A549 treated with CORT108297 at 1 μM for 4 hours (cell line): ENCODE measurements at places on chromosomes 5 and 9. TPM values are rescaled to one million over a fixed set of nuclear protein-coding genes. Genes with fewer than 3 reads are reported as not detected.

Gene SLC23A1
- 0.92 to 1.5 TPM (median 1.4 TPM) in 5 replicates for total RNA-seq

Gene RAD23B
- total RNA-seq = 91.5 to 115 TPM (median 110 TPM) in 5 replicates

Gene SLC31A2
- 7.0 to 7.9 TPM (median 7.3 TPM) in 5 replicates for total RNA-seq

Gene SYK
- 0.02 to 0.31 TPM (median 0.09 TPM) in 4 of 5 replicates, not detected in the other for total RNA-seq

Gene LMX1B
- total RNA-seq = 1.4 to 2.0 TPM (median 1.7 TPM) in 5 replicates

Gene ZNF782
- 1.4 to 2.2 TPM (median 1.8 TPM) in 5 replicates for total RNA-seq

Gene IDNK
- 5.4 to 6.7 TPM (median 6.4 TPM) in 5 replicates for total RNA-seq

Gene GABBR2
- 0.17 to 0.31 TPM (median 0.22 TPM) in 5 replicates for total RNA-seq

Gene FOCAD
- 15.2 to 21.1 TPM (median 17.1 TPM) in 5 replicates for total RNA-seq

Gene FOXD4
- 0.25 to 0.82 TPM (median 0.44 TPM) in 5 replicates for total RNA-seq

Gene VLDLR
- total RNA-seq = 18.6 to 24.5 TPM (median 21.5 TPM) in 5 replicates

Gene PCDHB4
- total RNA-seq = 0.06 to 0.12 TPM (median 0.07 TPM) in 4 of 5 replicates, not detected in the other

Gene MYORG
- total RNA-seq = 3.1 to 5.1 TPM (median 4.5 TPM) in 5 replicates

Gene HAND1
- 0.12 to 0.26 TPM (median 0.18 TPM) in 5 replicates for total RNA-seq

Gene IRX2
- total RNA-seq = 1.1 to 1.8 TPM (median 1.6 TPM) in 5 replicates

Gene SCGB3A2
- total RNA-seq = not detected in 5 replicates

Gene ENTREP1
- 0.43 to 0.74 TPM (median 0.57 TPM) in 5 replicates for total RNA-seq

Gene ARL10
- total RNA-seq = 0.23 to 0.61 TPM (median 0.35 TPM) in 5 replicates

Gene KCTD16
- total RNA-seq = 0.01 to 0.06 TPM (median 0.05 TPM) in 5 replicates

Gene EXOC3
- 28.2 to 33.3 TPM (median 31.5 TPM) in 5 replicates for total RNA-seq

Gene PCDHGA4
- 0.07 to 0.17 TPM (median 0.16 TPM) in 5 replicates for total RNA-seq

Gene EQTN
- not detected in 5 replicates for total RNA-seq

Gene SPATA31C1
- not detected in 5 replicates for total RNA-seq

Gene C9orf50
- total RNA-seq = 0.10 to 0.12 TPM in 2 of 5 replicates, not detected in the others

Gene F12
- 14.7 to 28.1 TPM (median 25.9 TPM) in 5 replicates for total RNA-seq
